ENCODE measurements at places on chromosomes 1 and 21.

DNA sequence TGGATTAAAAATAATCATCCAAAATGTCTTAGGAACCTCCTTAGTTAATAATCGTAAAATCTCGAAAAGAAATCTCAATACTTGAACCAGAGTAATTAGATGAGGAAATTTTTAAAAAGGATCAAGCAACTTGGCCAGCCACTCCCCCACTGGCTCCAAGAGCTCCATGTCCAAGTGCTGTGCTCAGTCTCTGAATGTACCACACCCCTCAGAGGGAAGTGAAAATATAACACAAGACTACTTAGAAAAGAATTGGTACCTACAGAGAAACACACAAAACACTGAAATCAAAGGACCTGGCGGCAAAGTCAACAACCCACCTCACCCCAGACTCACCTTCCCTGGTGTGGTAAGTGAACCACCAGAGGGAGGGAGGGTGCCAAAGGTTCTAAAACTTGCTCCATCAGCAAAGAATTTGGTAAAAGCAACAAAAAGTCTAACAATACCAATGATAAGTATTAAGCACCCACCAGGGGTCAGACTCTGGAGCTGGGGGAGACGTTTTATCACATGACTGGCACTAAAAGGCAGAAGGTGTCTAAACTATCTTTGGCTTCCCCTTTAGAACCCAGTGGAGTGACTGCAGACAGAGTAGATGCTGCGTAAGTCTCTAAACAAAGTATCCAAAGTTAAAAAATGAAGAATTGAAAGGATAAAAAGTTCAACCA lies 14.0 kb downstream of the LBR start:
- no peak for DNase-seq

DNA sequence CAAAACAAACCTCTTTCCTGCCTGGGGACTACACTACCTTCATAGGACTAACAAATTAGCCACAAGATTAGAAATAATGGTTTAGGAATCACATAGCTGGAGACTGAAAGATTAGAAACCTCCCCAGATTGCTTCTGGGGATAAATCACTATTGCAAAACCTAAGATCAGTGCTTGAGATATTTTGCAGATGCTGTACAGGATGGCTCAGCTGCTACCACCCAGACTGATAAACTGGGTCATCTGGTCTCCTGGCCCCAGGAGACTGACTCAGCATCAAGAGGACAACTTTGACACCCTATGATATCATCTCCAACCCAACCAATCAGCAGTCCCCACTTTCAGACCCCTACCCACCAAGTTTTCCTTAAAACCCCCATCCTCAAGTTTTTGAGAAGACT lies 137.0 kb downstream of the LRRC53 start:
- no peak for DNase-seq

DNA sequence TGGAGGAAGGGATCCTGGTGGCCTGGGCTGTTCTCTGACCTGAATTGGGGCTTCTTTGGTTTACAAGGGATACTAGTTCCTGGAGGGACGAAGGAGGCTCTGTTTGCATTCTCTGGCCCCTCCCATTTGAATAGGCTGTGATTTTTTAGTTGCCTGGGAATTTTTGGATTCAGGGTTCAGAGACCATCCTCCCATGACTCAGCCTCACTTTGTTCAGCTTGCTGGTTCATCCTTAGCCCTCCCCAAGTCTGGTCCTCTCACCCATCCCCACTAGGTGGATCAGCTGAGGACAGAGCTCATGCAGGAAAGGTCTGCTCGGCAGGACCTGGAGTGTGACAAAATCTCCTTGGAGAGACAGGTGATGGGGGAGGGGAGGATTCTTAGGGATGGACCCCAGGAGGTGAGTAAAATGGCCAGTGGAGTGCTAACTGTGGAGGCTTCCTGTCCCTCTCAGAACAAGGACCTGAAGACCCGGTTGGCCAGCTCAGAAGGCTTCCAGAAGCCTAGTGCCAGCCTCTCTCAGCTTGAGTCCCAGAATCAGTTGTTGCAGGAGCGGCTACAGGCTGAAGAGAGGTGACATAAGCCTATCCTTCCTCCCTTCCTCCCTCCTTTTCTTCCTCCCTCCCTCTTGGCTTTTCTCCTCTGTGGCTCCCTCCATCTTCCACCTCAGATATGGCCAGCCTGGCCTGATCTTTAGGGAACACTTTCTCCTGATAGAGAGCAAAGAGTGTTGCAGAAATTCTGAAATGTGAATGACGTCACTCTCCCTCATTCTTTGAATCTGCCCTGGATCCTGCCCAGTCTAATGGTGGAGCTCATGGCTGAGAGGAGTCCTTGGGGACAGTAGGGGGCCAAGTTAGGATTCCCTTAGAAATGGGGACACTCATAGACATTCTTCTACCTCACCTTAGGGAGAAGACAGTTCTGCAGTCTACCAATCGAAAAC lies 4.5 kb upstream of the TUFT1 start:
- DNase-seq: no peak

DNA sequence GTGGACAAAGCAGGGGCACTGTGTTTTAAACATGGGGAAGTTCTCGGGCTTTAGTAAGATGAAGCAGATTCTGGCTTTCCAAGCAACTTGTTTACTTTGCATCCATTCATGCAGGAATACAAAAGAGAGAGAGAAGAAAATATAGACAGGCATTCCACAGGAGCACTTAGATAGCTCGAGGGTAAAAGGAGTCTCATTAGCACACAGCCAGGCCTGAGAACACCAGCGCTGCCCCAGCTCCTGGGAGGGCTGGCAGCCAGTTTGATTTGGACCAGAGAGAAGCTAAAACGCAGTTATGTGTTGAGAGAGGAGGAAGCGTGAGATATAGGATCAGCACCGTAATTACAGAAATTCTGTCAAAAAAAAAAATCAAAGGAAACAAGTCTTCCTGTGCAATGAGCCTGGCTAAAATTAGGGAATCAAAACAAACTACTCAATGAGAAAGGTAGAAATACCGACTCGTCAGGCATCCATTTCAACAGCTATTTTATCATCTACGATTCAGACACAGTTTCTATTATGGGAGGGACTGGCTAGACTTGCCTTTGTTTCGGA lies 68.2 kb downstream of the CLSTN1 start:
- no peak for DNase-seq

- no peak for DNase-seq
Measured at GRCh38 chr1:206089341-206089740, 27.8 kb downstream of the AVPR1B start.

DNA sequence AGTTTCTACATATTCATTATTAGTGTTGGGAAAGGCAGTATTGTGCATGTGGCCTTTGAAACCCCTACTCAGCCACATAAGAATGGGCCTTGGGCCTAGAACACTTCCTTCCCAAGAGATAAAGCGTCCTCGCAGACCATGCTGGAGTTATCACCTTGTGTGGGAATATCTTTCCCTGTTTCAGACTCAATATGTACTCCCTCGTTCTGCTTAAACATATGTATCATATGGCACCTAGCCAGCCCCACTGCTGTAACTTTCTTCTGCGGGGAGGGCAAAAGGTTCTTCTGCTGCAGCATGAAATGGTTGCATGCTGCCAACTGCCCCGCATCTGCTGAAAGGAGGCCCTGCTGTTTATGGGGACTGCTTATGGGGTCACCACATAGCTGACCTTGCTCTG lies 92.0 kb downstream of the CRB1 start:
- no peak for DNase-seq

- no peak for DNase-seq
Measured at GRCh38 chr1:17594690-17595601, 55.4 kb downstream of the ARHGEF10L start.

DNA sequence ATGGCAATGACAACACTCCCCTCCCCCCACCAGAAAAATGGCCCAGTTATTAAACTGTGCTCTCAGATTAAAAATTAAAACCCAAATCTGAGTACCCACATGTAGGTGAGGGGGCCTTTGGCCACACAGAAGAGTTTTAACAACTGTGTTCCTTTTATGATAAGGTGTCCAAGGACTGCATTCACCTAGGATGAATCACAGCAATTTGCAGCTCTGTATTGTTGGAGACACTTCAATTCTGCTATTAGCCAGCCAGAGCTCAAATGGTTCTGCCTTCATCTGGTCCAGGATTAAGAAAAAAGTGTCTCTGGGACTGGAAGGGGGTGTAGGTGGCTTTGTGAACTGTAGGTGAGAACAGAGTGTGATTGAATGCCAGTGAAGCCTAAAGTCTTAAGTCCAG lies 43.3 kb upstream of the DIRAS3 start:
- no peak for DNase-seq

DNA sequence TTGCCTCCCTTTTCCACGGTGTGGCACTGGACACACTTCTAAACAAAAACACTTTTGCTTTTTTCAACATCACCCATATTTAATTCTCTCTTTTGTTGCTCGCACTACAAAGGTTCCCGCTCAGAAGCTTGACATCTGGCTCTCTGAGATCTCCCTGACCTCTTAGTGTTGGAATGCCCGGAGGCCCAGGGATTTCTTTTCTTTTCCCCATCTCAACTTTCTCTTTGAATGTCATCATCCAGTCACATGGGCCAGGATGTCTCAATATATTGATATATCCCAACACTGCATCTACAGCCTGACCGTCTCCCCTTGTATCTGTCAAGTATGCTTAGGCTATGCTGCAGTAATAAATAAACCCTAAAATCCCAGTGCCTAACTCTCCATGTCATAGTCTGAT lies 54.3 kb upstream of the DESI2 start:
- DNase-seq: no peak

- no peak for DNase-seq
Measured at GRCh38 chr21:44750675-44751025, 39.3 kb upstream of the TSPEAR start.

GRCh38 chr1:235885655-235886262 lies 19.1 kb upstream of the LYST start:
- no peak for DNase-seq

DNA sequence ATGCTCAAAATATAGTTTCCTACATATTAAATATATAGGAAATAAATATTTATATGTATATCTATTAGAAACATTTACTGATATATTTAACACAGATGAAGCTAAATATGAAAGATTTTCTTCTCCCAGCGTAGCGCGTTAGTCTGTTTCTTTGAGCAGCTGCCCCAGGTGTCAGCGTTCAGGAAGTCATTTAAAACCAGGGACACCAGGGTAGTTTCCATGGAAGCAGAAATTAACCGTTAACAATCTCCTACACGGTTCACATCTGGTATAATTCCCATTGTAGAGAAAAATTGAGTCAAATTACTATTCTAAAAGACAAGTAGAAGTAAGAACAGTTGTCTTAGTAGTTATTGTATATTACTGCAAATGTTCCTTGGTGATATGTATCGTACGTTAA lies 1443.7 kb downstream of the MRPL39 start:
- no peak for DNase-seq

DNA sequence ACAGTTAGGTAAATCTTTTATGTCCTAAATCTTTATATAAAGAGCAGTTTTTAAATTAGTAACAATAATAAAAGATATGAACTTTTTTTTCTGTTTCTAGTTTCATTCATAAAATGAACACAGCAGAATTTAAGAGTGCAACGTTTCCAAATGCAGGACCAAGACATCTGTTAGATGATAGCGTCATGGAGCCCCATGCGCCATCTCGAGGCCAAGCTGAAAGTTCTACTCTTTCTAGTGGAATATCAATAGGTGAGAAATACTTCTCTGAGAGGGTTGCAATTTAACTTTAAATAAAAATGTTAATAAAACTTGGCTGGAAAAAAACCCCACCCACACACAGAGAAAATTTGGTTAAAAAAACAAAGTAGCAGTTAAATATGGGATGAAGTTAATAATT lies 15.0 kb upstream of the ANGPTL1 start:
- no peak for DNase-seq

- no peak for DNase-seq
Measured at GRCh38 chr21:41833497-41834115, 45.5 kb downstream of the PRDM15 start.

DNA sequence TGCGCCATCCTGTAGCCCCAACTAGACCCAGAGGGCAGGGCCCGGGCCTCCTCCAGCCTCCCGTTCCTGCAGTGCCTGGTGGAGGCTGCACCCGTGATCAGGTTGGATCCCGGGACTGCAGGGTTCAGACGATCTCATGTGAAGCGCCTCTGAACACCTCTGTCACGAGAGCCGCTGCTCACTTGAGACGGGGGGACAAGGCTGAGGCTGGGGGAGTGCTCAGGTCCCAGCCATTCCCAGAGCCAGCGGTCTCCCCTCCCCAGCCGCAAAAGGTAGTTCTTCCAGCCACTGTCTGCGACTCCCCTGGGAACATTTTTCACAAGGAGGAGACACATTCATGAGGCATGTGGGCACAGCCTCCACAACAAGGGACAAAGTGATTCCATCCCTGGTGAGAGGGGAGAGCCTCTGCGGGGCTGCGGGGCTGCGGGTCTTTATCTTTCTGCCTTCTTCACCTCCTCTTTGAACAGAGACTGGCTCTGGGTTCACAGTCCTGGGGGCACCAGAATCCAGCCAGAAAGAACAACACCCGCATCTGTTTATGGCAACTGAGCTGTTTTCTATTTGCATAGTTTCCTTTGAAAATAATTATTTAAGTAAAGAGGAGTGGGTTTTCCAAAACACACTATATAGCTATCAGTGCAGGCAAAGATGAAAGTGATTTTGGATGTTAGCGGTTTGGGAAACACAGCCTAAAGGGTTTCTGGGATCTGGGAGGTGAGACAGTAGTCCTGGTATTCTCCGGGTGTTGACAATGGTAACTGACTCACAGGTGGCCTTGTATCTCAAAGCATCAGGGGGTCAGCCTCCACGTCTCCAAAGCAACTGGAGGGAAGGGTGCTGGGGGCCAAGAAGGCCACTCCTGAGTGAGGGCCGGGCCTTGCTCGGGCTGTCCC lies 13.0 kb upstream of the LDLRAP1 start:
- no peak for DNase-seq

GRCh38 chr1:145983206-145983675 lies 13.1 kb downstream of the TXNIP start:
- no peak for DNase-seq

GRCh38 chr1:205809942-205810345 lies 3.1 kb downstream of the SLC41A1 start:
- no peak for DNase-seq
